H1 (cell line): ENCODE measurements at places on chromosomes 1 and 21. TPM values are rescaled to one million over a fixed set of nuclear protein-coding genes. Genes with fewer than 3 reads are reported as not detected.

DNA sequence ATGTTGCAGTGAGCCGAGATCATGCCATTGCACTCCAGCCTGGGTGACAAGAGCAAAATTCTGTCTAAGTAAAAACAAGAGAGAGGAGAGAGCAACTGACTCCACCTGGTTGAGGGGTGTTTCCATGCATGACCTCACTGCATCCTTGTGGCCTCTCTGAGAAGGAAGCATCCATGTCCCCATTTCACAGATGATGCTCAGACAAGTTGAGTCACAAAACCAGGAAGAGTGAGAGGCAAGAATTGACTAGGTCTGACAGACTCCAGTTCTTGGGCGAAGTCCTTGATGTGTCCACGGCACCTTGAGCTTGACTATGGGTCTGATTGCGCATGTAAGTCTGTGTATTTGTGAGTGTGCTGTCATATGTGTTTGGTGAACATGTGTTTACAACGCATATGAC is 105.8 kb downstream of the LACTBL1 start:
- no peak for DNase-seq

Gene NOS1AP
- total RNA-seq, result 11.4 and 12.1 TPM in 2 replicates

DNA sequence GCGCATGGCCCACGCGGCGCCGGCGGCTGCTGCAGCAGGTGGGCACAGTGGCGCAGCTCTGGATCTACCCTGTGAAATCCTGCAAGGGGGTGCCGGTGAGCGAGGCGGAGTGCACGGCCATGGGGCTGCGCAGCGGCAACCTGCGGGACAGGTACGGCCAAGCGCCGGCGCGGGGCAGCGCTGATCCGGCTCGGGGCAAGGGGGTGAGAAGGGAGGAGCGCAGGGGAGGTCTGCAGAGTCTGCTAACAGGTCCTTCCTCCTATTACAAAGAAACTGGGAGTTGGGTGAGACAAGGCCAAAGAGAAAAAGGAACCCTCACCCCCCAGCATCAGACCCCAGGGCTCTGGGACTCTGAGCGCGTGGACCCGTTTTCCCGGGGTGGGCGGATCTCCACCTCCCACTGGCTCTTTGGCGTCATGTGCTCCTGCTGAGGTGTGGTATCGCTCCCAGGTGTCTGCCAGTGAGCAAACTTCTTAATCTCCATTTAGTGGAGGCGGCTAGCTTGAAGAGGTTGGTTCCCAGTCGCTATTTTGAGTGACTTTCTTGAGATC is 431 bp downstream of the MTARC1 start:
- peak; percentile 81 for DNase-seq

- DNase-seq, result peak; percentile 43
Measured at GRCh38 chr1:87149241-87150041, 179.2 kb upstream of the LMO4 start.

Gene GUCA2A
- total RNA-seq, result not detected in 2 replicates

GRCh38 chr1:97909266-97909665 is 11.6 kb downstream of the DPYD start:
- no peak for DNase-seq
